HT-29 (cell line): ENCODE measurements at places on chromosomes 6 and 20. TPM values are rescaled to one million over a fixed set of nuclear protein-coding genes. Genes with fewer than 3 reads are reported as not detected.
A peak's percentile ranks its signal among the peaks of the same experiment; 100 is the strongest.

- no peak for DNase-seq
These were observed 44.9 kb downstream of the GINS1 start for GRCh38 chr20:25452333-25452732.

DNA sequence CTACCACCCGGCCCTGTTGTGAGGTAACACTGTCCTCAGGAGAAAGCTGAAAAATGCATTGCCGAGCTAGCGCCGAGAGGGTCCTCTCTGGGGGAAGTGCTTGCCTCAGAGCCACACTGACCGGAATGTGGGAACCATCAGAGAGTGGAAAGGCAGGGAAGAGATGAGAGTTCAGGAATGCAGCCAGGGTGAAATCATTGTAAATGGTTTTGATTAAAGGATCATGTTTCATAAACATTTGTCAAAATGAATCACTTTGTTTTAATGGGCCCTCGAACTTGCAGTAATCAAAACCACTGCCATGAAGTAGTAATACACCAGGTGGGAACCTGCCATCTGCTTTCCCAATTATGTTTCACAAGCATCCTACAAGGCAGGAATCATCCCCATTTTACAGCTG is 16.9 kb upstream of the IL17F start:
- no peak for DNase-seq

DNA sequence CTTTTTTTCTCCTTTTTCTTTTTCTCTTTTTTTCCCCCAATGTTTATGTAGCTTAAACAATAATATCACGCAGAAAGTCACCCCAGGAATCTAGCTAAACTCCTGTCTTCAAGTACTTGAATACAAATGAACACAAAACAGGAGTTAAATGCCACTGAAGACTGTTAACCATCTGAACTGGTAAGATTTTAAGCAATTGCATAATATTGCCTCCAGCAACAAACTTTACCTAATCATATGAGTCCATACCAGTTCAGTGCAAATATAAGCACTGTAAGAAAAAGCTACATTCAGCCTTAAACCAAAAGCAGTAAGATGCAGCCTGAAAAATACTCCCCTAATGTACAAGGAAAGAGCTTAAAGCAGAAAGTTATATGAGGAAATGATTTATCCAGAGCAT is 173.9 kb upstream of the TFAP2D start:
- no peak for DNase-seq

DNA sequence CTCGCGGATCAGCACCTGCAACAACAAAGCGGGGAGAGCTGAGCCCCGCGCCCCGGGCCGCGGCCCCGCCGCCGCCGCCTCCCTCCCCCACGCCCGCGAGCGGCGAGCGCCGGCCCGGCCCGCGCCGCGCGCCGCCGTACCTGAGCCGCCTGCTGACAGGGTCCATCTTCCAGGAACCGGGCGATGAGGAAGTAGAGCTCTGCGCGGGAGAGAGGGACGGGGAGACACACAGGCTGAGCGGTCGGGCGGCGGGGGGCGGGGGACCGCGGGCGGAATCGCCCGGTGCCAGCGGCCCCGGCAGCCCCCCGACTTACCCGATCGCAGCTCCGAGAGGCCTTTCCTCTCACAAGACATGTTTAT is 359 bp downstream of the PHIP start:
- no peak for DNase-seq

GRCh38 chr6:100553243-100553642 is 88.5 kb upstream of the SIM1 start:
- DNase-seq: no peak

GRCh38 chr6:46273911-46274310 is 103.1 kb upstream of the ENPP5 start:
- no peak for DNase-seq

- DNase-seq: no peak
These were observed 17.2 kb upstream of the MAP3K4 start for GRCh38 chr6:160974304-160974771.

DNA sequence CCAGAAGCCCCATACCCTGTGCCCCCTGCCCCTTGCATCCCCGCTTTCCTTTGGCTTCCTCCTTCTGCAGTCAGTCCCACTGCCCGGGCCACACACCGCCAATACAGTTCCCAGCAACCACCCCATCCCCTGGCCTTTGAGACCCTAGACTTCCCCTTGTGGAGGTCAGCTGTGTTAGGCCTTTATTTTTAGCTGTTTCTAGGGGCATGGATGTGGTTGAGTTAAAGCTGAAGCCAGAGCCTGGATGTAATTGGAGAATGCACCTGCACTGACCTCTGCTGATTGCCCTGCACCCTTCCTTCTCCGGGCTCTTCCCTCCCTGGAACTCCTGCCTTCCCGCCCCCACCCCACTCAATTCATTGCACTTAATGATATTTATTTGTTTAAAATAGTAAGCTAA is 33.9 kb downstream of the LYRM2 start:
- no peak for DNase-seq

DNA sequence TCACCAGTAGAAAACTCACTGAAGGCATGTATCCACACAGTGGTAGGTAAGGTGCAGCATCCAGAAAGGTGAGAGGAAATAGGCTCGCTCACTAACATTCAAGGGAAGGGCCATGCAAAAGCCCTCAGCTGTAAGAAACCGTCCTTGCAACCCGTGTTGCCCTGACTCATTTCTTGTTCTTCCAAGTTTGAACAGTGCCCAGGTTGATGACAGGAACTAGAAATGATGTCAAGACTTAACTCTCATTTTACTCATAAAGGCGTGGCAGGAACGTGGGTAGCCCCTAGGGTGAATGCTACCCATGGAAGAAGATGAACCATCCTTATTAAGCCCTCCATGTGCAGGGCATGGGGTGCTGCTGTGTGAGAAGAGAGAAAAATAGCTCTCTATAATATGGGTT is 187.6 kb downstream of the CD83 start:
- DNase-seq: no peak

- DNase-seq: no peak
These were observed 6.0 kb upstream of the PTCHD4 start for GRCh38 chr6:48116699-48117645.

DNA sequence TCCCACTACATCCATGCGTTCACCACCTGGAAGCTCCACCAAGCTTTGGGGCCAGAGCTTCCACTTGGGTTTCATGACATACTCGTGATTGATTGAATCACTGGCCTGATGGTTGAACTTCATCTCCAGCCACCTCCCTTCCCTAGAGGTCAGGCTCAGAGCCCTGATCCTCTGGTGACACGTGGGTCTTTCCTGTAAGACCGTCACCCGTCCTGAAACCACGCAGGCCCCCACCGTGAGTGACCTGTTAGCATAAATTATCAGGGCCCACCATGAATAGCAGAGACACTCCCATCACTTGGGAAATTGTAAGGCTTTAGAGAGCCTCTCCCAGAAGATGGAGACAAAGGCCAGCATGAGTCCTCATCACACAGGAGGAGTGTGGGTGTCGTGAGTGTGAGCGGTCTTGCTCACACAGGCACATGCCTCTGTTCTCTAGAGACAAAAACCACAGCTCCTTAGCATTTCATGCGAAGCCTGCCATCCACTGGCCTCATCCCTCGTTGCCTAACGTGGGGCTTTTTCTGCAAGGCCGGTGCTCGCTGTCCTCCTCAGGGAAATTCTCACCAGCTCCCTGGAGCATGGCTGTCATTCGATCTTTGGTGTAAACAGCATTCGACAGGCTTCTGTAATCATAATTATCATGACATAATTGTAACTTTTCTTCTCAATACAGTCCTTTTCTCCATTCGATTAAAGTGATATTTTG is 65.1 kb upstream of the DUSP22 start:
- no peak for DNase-seq

DNA sequence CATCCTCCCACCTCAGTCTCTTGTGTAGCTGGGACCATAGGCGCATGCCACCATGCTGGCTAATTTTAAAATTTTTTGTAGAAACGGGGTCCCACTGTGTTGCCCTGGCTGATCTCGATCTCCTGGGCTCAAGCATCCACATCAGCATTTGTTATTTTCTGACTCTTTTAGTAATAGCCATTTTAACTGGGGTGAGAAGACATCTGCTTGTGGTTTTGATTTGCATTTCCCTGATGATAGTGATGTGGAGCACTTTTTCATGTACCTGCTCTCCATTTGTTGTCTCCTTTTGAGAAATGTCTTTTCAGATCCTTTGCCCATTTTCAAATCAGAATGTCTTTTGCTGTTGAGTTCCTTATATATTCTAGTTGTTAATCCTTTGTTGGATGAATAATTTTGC is 22.2 kb upstream of the TULP4 start:
- no peak for DNase-seq

DNA sequence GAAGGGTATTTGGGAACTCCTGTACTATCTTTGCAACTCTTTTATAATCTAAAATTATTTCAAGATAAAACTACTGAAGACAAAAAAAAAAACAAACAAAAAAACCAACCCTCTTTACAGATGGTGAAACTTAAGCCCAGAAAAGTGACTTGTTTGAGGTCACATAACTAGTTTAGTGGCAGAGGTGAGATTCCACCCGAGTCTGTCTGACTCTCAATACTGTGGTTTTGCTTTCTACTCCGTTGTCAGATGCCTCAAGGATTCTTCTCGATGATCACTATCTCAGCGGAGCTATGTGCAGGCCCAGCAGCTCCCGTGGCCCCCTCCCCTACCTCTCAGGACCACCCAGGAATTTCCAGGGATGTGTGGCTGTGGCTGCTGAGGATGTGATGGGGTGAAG is 36.1 kb upstream of the KCNB1 start:
- no peak for DNase-seq

- no peak for DNase-seq
These were observed 13.3 kb downstream of the MAFB start for GRCh38 chr20:40675599-40676221.

- DNase-seq: no peak
These were observed at the start of gene RSPO3 for GRCh38 chr6:127118298-127119101. Gene RSPO3 (plus strand): TSS chr6:127118671. CDS start chr6:127119193, 522 bp downstream.

DNA sequence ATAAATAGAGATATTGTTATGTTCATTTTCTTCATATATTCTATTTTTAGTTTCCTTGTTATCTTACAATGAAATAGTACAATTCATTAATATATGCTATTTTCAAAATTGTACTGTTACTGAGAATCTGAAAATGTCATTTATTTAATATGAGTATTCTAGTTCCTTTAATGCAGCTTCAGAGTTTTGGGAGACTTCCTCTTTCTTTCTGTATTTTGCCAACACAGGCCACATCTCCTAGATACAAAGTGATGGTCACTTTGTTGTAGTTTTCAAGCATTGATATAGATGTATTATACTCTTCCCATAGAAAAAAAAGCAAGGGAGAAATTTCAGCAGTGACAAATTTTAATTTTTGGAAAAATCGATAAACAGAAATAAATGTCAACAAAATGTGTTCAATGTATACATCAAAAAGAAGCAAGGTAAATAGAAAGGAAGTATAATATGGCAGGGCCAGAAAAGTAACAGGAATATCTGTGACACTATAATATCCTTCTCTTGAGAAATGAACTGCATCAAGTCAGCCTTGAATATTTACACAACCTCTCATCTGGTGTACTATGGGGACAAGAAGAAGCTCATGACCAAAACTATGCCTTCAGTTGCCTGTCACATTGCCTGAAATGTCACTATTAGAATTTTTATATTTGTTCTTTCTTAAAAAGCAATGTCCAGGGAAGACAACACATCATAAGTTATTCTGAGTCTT is 396.0 kb downstream of the TBC1D32 start:
- no peak for DNase-seq

DNA sequence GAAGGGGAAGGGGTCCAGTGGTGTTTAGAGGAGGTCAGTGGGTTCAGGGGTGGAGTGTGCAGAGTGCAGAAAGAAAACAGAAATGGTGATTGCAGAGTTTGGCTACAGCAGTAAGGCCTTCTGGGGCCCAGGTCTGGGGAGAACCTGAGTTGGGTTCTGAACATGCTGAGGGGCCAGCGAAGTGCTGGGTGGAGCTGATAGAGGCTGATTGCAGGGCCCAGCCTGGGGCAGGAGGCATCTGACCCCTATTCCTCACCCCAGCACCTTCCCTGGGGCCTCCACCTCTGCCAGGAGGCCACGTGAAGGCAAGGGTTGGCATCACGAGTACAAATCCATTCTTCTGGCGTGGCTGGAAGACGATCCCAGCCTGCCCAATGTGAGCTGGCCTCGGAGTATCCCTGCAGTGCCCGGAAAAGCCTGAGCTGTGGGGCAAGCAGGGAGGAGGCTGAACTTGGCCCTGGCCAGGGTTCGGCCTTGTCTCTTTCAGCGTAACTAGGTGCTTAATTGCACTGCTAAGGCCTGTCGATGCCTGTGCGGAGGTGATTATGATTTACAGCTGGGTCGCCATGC is 35.3 kb downstream of the VSTM2L start:
- DNase-seq: no peak

- peak; percentile 2 for DNase-seq
These were observed 30.3 kb upstream of the POPDC3 start for GRCh38 chr6:105209950-105210706.

DNA sequence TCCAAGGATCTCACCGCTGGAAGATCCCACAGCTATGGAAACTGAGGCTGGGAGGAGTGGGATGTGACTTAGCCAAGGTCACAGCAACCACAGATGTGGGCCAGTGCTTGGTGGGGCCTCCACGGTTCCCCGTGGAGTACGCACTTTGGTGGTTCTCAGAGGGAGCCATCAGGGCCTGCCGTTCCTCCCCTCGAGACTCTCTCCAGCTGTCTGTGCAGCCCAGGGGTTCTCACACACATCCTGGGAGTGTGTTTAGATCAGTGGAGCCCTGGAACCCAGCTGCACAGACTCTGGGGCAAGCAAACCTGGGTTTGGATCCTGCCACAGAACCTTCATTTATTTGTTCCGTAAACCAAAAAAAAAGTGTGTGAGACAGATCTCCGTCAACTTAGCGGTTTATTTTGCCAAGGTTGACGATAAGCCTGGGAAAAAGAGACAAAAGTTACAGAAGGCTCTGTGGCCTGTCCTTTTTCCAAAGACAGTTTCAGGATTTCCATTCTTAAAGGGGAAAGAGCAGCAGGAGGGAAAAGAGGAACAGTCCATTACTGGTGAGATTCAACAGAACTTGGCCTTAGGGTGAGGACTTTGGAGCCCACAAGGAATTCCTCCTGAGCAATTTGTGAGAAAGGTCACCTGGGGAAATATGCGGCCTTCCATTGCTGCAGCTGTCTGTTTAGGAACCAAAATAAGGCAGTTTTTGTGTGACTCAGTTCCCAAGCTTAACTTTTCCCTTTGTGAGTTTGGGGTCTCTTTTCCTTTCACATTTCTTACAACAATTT is 13.6 kb upstream of the MYMX start:
- DNase-seq: no peak

DNA sequence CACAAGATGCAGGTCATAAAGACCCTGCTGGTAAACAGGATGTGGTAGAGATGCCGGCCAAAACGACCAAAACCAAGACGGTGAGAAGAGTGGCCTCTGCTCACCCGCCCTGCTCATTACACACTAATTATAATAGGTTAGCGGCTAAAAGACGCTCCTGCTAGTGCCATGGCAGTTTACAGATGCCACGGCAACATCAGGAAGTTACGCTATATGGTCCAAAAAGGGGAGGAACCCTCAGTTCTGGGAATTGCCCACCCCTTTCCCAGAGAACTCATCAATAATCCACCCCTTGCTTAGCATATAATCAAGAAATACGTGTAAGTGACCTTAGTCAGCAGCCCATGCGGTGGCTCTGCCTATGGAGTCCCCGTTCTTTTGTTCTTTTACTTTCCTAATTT is 17.6 kb downstream of the BHLHE23 start:
- no peak for DNase-seq

- DNase-seq: no peak
These were observed 16.2 kb downstream of the RAB44 start for GRCh38 chr6:36713846-36714245.

GRCh38 chr6:23176471-23176870 is 607.1 kb downstream of the HDGFL1 start:
- DNase-seq: no peak

Gene CD93
- not detected in 2 replicates for total RNA-seq

Gene EFCAB8
- 0.10 and 0.86 TPM in 2 replicates for total RNA-seq

Gene ZBP1
- 0.70 and 2.0 TPM in 2 replicates for total RNA-seq

Gene SIRPD
- not detected in 2 replicates for total RNA-seq

Gene DHX16
- total RNA-seq: 43.2 and 43.8 TPM in 2 replicates

Gene SLC26A8
- not detected in 2 replicates for total RNA-seq

Gene PNLDC1
- not detected in 2 replicates for total RNA-seq

Gene EPB41L1
- 74.9 and 76.8 TPM in 2 replicates for total RNA-seq
